Frontal cortex (tissue), 4 donors: ENCODE measurements at places on chromosomes 4 and X. TPM values are rescaled to one million over a fixed set of nuclear protein-coding genes. Genes with fewer than 3 reads are reported as not detected.

- no peak for DNase-seq
Measured at GRCh38 chr4:56575820-56576429, 70.3 kb downstream of the ARL9 start.

DNA sequence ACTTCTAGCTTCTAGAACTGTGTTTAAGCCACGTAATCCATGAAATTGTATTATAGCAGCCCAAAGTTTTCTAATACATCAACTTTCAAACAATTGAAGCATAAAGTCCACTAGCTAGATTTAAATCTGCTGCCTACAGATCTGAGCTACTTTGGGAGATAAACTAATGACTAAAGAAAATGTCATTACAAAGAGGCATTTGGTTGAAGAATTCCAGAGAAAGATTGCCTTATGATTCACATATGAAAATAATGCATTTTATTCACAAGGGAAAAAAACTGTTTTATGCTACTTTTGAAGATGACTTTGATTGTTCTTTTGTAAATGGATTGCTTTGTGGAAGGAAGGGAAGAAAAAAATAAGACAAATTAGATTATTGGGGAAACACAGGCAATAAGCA is 124.1 kb upstream of the SLIT2 start:
- DNase-seq: no peak

GRCh38 chr4:89463341-89463740 is 155.7 kb upstream of the GPRIN3 start:
- DNase-seq: no peak

GRCh38 chrX:49029876-49030275 is 13.3 kb downstream of the TFE3 start:
- DNase-seq: no peak

- no peak for DNase-seq
Measured at GRCh38 chr4:90537491-90537890, 410.3 kb downstream of the CCSER1 start.

Gene RFC1
- total RNA-seq: 55.0 TPM

Gene TLR3
- 0.41 TPM for total RNA-seq

Gene DCAF8L2
- total RNA-seq: not detected

Gene GSPT2
- 22.8 TPM for total RNA-seq

Gene INTS6L
- total RNA-seq: 30.6 TPM

Gene IBSP
- total RNA-seq: not detected

Gene IGBP1
- 138 TPM for total RNA-seq

Gene MFAP3L
- total RNA-seq: 8.2 TPM
